Colonic mucosa (tissue), 4 donors: ENCODE measurements at places on chromosomes 13 and 19.

- no peak for DNase-seq
Observed at GRCh38 chr13:105063676-105064075, 1471.8 kb downstream of the EFNB2 start.

- DNase-seq, result no peak
Observed at GRCh38 chr13:48570216-48570828, 37.4 kb upstream of the RCBTB2 start.

DNA sequence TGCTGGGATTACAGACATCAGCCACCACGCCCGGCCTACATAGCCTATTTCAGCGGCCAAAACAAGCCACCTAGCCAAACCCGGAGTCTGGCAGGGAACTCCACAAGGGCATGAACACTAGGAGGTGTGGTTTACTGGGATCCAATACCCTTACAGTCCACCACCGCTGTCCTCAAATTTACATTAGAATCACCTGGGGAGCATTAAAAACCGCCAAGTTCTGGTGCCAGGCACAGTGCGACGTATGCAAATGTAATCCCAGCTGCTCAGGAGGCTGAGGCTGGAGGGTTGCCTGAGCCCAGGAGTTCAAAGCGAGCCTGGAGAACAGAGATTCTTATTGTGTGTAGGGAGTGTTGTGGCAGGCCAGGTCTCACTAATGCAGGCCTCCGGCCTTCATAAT, 4.2 kb upstream of the AP1M1 start:
- no peak for DNase-seq

- no peak for DNase-seq
Observed at GRCh38 chr13:20351281-20352022, 119.3 kb upstream of the GJB6 start.

- no peak for DNase-seq
Observed at GRCh38 chr13:97477844-97478243, 43.9 kb downstream of the RAP2A start.

- no peak for DNase-seq
Observed at GRCh38 chr13:106276876-106277275, 258.6 kb downstream of the EFNB2 start.

- peak; percentile 73 for DNase-seq
Observed at GRCh38 chr19:2207991-2208860, 27.9 kb downstream of the PLEKHJ1 start.

DNA sequence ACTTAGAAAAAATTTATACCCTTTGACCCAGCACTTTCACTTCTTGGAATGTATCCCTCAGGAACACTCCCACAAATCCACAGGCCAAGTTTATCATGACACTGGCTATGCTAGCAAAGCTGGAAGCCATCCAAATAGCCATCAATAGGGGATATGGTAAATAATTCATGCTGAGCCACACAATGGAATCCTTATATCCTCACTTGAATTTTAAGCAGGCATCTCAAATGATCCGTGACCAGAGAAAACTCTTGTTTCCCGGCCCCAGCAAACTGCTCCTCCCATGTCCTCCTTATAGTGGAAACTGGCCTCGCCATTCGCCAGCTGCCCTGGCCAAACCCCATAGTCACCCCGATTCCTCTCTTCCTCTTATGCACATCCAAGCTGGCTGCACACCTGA, 37.6 kb downstream of the GRIK5 start:
- DNase-seq, result no peak

DNA sequence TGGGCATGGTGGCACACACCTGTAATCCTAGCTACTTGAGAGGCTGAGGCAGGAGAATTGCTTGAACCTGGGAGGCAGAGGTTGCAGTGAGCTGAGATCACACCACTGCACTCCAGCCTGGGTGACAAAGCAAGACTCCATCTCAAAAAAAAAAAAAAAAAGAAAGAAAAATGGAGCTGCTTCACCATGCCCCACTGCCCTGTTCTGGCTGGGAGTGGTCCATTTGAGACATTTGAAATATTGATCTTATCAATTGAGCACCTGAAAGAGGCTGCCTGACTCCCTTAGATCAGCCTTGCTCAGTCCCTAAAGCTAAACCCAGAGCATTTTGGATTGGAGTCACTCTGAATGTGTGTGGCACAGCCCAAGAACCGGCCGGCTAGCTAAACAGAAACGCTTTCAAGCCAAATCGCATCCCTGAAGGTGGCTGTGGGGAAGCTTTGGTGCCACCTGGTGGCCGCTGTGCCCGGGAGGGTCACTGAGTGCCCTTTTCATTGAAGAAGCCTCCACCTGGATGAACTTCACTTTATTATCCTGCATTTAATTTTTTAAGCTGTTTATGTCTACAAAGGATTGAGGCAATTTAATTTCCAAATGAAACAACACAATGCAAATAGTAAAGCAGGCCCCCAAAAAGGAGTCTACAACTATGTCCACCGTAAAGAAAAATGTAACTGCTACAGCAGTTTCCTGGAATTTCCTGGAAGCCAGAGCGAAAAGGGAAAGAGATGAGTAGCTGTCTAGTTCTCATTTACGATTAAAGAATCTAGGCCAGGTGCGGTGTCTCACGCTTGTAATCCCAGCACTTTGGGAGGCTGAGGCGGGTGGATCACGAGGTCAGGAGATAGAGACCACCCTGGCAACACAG, 53.1 kb upstream of the SERPINE3 start:
- peak; percentile 79 for DNase-seq

GRCh38 chr13:69094485-69094884, 1013.1 kb upstream of the ATXN8OS start:
- no peak for DNase-seq

GRCh38 chr19:14181906-14182305, 24.1 kb downstream of the ADGRL1 start:
- DNase-seq, result no peak

DNA sequence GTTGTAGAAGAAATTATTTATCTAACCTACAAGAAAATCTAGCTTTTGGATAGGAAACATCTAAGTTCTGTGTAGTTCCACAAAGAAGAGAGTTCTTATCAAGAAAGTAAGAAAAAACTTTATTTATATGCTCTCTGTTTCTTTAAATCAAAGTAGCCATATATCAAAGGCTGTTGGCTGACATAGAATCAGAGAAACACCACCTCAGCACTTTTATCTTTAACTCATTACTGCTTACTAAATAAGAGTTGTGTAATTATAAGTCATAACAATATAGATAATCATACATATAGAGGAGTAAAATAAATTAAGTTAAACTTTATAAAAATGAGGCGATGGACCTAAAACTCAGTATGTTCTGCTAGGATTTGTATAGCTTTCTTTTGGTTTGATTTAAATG, 570.6 kb downstream of the PCDH17 start:
- no peak for DNase-seq

DNA sequence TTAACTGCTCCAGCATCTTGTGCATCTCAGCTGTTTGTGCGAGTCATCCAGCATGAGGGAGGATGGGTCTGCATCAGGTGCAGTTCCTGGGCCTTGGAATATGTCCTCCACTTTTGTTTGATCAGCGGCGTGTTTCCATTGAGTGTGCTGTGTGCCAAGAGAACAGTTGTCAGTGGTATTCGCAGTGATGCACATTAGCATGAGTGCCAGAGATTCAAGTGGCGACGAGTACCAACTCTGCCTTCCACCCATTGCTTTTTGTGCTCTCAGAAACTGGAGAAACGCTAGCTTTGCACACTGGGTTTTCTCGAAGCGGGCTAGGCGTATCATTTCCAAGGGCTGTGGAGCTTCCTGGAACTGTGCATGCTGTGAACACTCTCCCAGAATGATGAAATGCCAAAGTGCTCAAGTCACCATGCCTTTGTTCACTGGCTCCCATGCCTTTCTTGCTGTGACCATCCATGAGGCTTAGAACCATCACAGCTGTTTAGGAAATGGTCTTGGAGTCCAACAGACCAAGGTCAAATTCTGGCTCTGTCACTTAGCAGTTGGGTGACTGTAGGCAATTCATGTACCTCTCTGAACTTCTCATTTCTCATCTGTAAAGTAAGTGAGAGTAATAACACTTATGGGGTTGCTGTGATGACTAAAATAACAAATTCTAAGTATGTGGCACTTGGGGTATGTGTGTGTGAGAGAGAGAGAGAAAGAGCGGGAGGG, 18.4 kb downstream of the LRCH1 start:
- no peak for DNase-seq

DNA sequence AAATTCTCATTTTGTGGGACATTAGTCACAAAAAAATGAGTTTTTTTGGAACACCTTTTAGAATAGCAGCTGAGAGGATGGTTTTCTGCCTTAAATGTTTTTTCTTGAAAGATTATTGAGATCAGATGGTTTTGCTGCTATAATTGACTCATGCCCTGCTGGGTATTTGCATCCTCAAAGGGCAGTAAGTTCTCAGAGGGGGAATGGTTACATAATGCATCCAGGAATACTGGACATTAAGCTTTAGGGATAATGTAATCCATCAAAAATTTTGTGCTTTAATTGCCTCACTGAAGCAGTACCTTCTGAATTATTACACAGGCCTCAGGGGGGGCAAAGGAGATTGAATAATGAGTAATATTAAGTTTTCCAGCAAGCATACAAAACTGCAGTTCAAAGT, 866.3 kb upstream of the SPRY2 start:
- no peak for DNase-seq

- no peak for DNase-seq
Observed at GRCh38 chr19:42294471-42295137, 7.3 kb upstream of the PRR19 start.

GRCh38 chr13:20105161-20105689, 55.6 kb downstream of the GJA3 start:
- DNase-seq, result no peak

- DNase-seq, result no peak
Observed at GRCh38 chr13:44784708-44785080, 204.6 kb downstream of the NUFIP1 start.

DNA sequence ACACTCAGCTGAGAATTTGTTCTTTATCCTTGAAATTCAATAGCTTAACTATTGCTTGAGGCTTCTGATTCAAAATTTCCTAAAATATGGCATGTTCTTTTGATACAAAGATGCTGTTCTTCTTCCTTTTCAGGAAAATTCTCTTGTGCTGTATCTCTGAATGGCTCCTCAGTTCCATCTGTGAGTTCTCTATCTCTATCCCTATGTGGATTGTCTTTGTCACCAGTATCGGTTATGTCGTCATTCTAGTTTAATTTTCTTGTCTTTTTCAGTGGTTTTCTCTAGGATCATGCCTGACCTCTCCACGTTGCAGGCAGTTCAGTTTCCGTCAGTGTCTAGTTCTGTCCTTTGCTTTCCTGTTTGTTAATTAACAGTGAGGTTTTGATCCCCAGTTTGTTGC, 104.6 kb upstream of the GJB6 start:
- no peak for DNase-seq

DNA sequence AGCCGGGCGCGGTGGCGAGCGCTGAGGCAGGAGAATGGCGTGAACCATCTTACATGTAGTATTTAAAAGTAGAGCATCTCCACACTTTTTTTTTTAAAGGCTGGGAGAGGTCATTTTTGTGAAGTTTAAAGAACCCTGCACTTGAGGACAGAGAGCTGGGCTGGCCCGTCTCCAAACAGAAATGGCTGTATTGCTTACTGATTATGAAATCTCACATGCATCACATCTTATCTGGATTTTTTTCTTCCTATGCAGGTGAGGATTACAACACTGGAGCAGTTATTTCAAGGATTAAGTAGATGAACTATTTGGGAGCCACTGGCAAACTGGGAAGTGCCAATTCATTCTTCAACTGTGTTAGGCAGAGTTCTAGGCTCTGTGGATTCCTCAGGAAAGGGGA, 59.5 kb downstream of the TEX26 start:
- no peak for DNase-seq

GRCh38 chr19:35357867-35358573, at the start of gene FFAR3:
FFAR3 (plus strand) TSS chr19:35358460; CDS start chr19:35358891, 431 bp downstream.
- no peak for DNase-seq

DNA sequence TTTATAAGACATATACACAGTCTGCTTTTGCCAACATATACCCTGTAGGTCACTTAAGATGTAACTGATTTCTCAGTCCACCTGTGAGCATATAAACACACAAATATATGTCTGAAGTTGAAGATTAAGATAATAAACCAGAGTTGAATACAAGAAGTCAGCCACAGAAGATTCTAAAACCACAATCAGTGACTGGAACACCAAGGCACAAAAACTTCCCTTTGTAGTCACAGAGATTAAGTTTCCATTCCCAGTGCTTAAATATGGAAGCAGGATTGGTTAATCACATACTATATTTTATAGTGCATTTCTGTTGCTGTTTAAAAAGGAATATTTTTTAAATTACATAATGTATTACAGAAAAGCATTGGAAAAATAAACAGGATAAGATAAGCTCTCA, 39.9 kb downstream of the MTMR6 start:
- DNase-seq, result no peak

GRCh38 chr19:46840498-46840942, 10.1 kb downstream of the AP2S1 start:
- DNase-seq, result no peak

- no peak for DNase-seq
Observed at GRCh38 chr13:97337985-97338499, 95.9 kb upstream of the RAP2A start.

DNA sequence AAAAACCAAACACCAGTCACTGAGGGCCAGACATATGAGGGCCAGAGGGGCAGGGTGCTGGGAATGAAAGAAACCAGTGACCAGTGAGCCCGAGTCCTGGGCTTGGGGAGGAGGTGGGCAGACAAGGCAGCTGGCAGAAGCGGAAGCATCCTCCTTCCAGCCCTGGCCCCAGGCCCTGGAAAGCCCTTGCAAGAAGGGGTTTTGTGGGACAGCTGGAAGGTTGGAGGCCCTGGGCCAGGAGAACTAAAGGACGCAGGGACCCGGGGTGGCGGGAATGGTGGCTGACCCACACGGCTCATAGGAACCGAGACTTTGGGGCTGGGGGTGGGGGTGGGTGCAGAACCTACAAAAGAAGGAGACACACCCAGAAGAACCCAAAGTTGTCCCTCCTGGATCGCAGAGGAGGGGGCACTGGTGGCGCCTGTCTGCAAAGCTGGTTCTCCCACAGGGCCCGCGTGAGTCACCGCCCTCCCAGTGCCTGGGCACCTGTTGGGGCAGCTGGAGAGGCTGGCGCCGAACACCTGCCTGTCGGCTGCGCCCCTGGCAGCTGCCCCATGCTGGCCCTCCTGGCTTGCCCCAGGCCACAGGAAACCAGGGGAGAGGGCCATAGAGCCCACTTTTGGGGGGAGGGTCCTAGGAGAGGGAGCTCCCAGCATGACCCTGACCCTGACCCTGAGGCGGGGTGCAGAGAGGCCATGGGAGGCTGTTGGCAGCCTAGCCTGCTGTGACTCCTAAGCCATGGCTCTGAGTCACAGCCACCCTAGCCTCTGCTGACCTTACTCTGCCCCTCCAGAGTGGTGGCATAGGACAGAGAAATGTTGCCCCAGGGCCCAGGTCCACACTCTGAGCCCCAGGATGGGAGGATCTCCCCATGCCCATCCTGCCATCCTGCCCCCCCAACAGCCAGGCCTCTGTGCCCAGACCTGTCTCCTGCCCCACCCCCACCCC, 802 bp downstream of the DMPK start:
- no peak for DNase-seq

GRCh38 chr13:109436841-109437240, 349.5 kb downstream of the IRS2 start:
- DNase-seq, result no peak

DNA sequence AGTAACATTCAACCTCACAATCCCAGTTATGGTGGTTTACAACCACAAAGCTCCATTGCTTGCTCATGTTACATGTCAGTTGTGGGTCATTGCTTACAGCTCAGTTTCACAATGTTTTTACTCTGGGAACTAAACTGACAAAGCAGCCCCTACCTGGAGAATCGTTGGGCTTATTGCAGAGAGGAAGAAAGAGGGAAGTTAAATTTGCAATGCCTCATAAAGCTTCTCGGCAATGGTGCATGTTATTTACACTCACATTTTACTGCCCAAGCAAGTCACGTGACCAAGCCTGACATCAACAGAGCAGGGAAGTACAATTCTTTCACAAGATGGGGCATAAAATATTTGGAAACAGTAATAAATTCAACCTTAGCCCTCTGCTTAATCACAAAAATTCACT, 441.6 kb downstream of the TDRD3 start:
- no peak for DNase-seq

- DNase-seq, result no peak
Observed at GRCh38 chr19:55712804-55713631, 25.2 kb downstream of the NLRP9 start.
